ENCODE measurements at places on chromosomes 16 and 17.

DNA sequence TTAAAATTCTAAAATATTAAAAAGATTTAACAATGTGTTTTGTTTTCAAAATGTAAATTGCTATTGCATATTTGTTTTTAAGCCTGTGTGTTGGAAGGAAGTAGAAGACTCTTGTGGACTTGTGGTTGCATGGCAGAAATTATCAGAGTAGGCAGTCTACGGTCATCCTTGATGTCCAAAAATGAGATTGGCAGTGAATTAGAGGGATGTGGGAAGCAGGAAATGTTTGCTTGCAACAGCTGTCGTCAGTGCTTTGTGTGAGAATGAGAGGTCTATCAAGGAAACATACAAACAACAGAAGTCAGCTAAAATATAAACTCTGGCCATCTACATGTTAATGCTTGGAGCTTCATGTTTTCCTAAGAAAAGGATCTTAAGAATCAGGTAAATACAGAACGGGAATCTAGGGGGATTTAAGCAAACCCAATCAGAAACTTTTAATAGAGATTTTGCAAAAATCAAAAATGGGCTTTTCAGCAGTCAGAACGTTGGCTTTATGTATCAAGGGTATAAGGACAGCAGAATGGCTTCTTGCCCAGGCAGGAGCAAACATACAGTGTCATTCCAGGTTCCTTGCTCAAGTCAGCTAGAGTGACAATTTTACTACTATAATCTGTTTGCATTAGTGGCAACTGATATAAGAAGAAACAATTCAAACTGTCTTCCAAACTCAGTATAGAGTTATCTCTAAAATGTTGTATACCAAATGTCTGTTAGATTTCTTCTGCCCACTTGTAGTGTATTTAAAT is 196.7 kb downstream of the CYB561 start:
- DNase-seq = no peak

DNA sequence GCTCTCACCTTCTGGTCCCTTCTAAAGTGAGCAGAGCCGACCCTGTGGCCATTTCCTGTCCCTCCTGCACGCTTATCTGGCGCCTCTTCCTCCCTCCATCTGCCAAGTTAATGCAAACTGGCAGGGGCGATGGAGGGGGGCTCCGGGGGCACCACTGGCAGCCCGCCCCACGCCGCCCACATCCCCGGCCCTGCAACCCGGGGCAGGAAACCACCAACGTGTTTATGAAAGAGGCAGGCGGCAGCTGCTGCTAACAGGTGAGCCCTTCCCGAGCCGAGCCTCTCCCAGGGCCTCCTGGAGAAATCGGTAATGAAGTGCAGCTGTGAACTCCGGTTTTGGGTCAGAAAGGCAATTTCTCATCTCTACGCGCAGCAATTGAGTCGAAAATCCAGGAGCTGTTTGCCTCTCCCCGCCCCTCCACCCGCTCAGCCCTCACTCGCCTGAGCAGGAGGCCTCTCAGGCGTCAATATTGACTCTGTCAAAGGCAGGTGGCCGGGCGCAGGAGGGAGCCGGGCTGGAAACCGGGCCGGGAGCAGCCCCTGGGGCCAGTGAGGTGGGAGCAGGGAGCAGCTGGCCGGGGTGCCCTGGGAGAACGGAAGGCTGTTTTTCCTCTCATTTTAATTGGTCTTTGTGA is 164.4 kb upstream of the GSE1 start:
- DNase-seq = no peak

GRCh38 chr17:20800146-20800545 is 220.6 kb downstream of the CDRT15L2 start:
- no peak for DNase-seq

- no peak for DNase-seq
Measured at GRCh38 chr17:75808905-75809621, 24.5 kb downstream of the UNK start.

GRCh38 chr16:82649766-82650165 is 23.0 kb downstream of the CDH13 start:
- DNase-seq = no peak

- no peak for DNase-seq
Measured at GRCh38 chr16:78633551-78633950, 534.1 kb downstream of the WWOX start.

- no peak for DNase-seq
Measured at GRCh38 chr17:56930739-56931337, 17.0 kb upstream of the TRIM25 start.

- DNase-seq = no peak
Measured at GRCh38 chr17:27800522-27800921, at the start of gene NOS2. TSS of gene NOS2 (minus strand) at chr17:27800529. CDS start at chr17:27798809, 1,720 bp downstream.

- DNase-seq = no peak
Measured at GRCh38 chr16:84247844-84248243, 8.0 kb upstream of the KCNG4 start.

Data from GM12864 (cell line).